Activated CD4-positive, alpha-beta T cell treated with anti-CD3 and anti-CD28 coated beads for 36 hours (primary cell): ENCODE measurements at places on chromosomes 11 and 22. TPM values are rescaled to one million over a fixed set of nuclear protein-coding genes. Genes with fewer than 3 reads are reported as not detected.

GRCh38 chr11:75163921-75164849, 13.3 kb downstream of the SLCO2B1 start:
- DNase-seq, result no peak

DNA sequence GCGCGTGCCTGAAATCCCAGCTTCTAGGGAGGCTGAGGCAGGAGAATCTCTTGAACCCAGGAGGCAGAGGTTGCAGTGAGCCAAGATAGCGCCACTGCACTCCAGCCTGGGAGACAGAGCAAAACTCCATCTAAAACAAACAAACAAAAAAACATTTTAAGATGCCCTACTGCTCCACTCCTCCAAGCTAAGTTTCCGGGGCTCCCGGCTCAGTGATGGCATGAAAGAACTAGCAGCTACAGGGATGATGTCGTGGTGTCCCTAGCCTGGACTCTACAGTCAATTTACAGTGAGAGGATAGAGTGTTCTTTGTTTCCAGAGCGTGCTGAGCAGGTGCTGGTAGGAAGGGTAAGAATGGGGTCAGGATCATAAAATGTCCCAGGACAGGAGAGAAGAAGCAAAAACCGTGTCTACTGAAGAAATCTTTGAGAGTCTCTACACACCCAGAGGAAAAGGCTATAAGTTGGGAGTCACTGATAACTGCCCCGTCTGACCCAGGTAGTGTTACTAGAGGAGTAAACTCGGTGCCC, 1.2 kb upstream of the ZBTB3 start:
- no peak for DNase-seq

DNA sequence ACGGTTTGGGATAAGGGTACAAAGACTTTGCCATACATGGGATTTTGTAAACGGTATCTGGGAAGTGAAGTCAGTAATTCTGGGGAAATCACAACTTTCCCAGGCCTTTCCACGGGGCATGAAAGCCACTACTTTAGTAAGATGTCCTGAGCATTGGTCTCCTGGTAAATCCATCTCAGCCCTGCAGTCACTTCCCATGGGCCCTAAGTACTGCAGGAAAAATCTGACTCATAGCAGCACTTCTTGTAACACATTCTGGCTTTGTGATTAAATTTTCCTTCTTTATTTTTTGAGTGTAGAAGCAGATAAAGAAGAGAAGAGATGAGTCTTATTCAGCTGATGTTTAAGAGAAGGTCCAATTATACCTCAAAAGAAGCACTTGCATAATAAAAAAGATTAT, 67.6 kb downstream of the BLID start:
- DNase-seq, result no peak

DNA sequence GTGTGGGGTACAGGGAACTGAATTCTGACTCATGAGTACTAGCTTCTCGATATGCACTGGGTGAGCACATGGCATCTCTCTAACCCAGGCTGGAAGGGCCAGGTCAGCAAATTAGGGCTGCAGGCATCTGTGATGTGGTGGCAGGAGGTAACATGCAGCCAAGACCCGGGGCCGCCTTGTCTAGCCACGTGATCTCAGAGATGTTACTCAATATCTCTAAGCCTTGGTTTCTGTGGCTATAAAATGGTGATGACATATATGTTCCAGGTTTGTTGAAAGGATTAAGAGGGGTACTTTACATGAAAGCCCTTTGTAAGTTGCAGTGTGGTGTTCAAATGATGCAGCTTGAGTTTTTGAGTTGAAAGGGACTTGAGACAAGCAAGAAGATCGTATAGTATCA, 3.2 kb downstream of the ST14 start:
- peak; percentile 19 for DNase-seq

- no peak for DNase-seq
Measured at GRCh38 chr22:25281675-25282345, 62.4 kb downstream of the CRYBB2 start.

Gene LRRC74B
- total RNA-seq, result not detected
